Trophoblast cell (in vitro differentiated cells and primary cell): ENCODE measurements at places on chromosomes 16 and 17.

DNA sequence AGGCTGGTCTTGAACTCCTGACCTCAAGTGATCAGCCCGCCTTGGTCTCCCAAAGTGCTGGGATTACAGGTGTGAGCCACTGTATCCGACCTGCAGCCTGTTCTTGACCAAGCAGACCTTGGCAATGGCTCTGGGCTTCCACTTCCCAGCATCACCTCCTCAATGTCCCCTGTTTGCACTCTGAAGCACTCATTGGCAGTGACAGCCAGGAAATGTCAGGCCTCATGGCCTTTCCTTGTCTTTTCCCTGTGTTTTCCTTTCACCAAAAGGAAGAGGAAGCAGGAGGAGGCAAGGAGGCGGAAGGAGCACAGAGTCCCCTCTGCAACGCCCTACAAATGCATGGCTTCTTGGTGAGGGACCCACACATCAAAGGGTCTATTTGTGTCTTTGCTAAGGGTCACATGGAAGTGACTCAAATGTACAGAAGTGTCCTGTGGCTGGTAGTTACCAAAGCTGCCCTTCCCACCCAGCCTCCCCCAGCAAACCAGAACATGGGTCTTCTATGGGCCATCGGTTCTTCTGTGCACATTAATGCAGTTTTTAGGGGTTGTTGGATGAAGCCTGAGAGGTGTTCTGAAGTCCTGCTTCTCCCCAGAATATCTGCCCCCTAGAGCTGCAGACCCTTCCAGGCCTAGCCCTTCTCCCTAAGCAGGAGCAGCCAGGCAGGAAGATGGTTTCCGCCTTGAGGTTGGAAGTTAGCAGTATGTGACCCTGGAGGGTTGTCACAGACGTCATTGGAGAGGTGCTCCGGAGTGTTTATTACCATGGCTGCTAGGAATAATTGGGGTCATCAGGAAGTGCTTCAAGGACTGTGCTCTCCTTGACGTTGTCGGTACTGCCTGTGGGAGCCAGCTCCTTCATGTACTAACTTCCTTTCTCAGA is 60.8 kb downstream of the WIPI1 start:
- no peak for DNase-seq

GRCh38 chr16:56780646-56781045 is 50.7 kb downstream of the NUP93 start:
- no peak for DNase-seq

DNA sequence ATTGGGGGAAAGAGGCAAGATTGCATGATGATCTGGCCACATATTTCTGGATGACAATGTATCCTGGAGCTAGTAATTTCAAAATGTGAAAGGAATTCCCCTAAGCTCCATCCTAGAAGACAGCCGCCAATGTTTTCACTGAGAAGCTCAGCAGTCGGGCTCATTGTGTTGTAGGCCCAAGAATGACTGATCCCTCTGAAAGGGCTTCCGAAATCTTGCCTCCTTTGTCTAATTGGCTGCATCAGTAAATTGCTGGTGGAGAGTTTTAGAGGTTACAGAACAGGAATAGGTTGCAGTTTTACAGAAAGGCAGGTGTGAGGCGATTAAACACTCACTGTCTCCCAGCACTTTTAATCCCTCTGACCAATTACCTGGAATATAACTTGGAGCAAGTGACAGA is 464.1 kb upstream of the SALL1 start:
- DNase-seq, result no peak

GRCh38 chr17:17196776-17197175 is 9.4 kb downstream of the PLD6 start:
- no peak for DNase-seq

- peak; percentile 98 for DNase-seq
These were observed 11.4 kb downstream of the SLFN5 start for GRCh38 chr17:35254107-35254773.

DNA sequence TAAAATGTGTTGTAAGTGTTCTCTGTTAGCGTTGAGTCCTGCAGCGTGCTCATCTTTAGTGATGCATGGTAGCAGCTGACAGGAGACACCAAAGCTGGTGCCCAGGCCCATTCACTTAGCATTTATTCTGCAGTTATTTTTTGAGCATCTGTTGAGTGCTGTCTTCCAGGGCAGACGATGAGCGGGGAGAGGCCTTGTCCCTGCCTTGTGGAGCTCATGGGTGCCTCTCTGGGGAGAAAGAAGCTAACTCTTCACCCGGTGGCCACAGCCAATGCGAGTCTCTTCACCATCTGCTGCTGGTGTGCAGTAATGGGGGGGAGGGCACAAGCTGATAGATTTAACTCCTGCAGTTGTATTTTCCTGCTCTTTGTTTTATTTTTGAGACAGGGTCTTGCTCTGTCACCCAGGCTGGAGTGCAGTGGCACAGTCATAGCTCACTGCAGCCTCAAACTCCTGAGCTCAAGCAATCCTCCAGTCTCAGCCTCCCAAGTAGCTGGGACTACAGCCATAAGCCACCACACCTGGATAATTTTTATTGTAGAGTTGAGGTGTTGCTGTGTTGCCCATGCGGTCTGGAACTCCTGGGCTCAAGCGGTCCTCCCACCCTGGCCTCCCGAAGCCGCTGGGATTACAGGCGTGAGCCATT is 30.5 kb downstream of the GPT2 start:
- no peak for DNase-seq

GRCh38 chr17:4951486-4951885 is 567 bp downstream of the ENO3 start:
- no peak for DNase-seq

DNA sequence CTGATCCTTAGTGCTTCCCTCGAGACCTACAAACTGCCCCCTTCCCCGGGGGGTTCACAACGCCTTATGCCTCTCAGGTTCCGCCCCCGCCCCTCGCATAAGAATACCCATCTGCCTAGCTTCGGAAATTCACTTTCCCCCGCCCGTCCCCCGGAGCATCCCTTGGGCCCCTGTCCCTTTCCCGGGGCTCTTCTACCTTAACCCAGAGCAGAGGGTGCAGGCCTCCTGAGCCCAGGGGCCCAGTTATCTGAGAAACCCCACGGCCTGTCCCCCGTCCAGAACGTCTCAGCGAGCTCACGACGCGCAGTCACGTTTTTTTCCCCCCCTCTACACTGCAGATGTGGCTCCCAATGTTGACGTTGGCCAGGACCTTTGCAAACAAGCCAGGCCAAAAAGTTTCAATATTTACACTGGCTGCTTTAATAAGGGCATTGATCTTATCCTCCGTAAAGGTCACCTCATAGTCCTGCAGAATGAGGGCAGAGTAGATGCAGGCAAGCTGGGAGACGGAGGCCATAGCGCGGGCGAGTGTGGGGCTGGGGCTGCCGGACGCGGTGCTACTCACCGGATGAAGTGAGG is 1.4 kb upstream of the NBR1 start:
- DNase-seq, result peak; percentile 75

DNA sequence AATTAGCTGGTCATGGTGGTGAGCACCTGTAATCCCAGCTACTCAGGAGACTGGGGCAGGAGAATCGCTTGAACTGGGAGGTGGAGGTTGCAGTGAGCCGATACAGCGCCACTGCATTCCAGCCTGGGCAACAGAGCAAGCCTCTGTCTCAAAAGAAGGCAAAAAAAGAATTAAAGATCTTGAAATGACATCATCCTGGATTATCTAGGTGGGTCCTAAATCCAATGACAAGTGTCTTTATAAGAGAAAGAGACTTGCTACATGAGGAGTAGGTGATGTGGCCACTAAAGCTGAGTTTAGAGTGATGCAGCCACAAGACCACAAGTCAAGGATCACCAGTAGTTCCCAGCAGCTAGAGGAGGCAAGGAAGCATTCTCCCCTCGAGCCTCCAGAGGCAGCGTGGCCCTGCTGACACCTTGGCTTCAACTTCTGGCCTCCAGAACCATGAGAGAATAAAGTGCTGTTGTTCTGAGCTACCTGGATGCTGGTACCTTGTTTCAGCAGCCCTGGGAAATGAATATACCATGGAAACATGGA is 15.8 kb downstream of the CIITA start:
- no peak for DNase-seq

GRCh38 chr17:37702598-37702997 is 42.3 kb downstream of the HNF1B start:
- DNase-seq, result no peak

DNA sequence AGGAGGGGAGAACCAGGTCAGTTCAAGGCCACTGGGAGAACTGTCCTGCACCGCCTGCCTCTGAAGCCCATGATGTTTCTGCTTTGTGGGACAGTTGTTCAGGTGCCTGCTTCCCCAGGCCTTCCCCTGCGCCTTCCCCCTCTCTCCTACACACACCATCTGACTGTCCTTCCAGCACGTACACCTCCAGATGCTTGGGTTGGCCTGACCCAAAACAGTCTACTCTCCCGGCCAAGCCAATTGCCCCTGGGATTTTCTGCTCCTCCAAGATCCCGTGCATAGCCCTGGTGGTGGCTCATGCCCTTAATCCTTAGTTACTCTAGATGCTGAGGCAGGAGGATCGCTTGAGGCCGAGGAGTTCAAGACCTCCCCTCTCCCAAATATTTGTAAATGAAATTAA is 684 bp upstream of the RSAD1 start:
- DNase-seq, result no peak

- no peak for DNase-seq
These were observed 6.3 kb downstream of the SULT1A1 start for GRCh38 chr16:28603381-28604185.

DNA sequence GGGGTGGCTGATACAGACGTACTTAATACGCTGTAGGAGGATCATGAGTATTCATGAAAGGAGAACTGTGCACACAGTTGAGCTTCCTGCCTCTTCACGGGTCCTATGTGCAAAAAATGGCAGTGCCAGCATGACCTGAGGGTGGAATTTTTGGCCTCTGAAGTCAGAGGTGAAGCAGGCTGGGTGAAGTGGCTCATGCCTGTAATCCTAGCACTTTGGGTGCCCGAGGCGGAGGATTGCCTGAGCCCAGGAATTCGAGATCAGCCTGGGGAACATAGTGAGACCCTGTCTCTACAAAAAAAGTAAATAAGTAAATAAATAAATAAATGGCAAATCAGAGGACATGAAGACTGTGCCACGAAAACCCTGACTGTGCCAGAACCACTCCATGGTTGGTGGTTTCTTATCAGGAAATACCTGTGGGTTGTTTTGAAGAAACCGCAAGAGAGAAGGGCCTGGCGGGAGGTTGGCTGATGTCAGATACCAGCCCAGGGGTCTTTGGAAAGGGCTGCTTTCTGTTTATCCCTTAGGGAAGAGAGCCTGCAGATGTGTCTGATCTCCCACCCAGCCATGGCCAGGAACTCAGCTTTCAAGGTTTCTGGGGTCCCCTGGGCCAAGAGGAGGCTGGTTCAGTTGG is 3.4 kb downstream of the ASPSCR1 start:
- DNase-seq, result peak; percentile 98

DNA sequence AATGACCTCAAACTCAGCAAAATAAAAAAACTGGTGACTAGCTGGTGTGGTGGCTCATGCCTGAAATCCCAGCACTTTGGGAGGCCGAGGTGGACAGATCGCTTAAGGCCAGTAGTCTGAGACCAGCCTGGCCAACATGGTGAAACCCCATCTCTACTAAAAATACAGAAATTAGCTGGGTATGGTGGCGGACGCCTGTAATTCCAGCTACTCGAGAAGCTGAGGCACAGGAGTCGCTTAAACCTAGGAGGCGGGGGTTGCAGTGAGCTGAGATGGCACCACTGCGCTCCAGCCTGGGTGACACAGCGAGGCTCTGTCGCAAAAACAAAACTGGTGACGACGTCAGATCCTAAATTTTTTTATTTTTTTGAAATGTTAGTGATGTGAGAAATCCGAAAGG is 82.6 kb upstream of the TOB1 start:
- DNase-seq, result no peak

DNA sequence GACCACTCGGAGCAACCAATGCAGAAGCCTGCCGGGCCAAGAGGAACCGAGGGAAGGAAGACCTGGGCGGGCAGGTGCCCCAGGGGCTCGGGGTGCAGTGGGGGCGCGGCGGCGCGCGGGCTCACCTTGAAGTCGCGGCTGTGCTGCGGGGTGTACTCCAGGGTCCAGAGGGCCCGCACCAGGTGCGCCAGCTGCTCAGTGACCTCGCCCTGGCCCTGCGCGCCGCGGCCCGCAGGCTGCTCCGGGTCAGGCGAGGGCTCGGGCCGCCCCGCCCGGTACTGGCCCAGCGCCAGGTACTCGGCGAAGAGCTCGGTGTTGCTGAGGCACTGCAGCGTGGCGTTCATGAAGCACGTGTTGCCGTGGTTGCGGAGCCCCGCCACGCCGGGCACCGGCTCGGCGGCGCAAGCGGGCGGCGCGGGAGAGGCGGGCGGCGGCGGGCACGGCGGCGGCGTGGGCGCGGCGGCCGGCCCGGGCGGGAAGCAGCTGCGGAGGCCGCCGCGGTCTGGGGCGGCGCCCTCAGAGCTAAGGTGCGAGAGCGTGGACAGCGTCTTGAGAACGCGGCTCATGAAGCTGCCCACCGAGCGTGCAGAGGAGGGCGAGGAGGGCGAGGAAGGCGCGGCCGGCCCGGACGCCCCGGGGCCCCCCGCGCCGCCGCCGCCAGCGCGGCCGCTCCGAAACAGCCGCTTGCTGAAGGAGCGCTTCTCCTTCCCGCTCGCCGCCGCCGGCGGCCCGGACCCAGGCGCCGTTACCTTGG is 562 bp downstream of the USP31 start:
- DNase-seq, result peak; percentile 85

- DNase-seq, result peak; percentile 59
These were observed 661 bp downstream of the GIT1 start for GRCh38 chr17:29588562-29589411.

DNA sequence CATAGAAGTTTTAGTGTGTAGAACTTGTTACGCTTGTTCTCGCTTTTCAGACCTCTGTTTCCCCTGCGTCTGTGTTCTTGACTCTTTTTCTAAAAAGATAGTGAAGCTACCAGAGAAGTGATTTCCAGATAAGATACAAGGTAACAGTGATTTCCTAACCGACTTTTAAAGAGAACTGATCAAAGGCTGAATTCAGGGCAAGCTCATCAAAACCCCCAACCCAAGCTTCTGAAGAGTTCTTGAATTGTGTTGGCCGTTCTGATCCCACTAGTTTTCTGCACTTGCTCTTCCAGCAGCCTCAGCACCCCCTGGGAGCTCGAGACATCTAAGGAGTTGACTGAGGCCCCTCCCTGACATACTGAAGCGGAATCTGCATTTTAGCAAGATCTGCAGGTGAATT is 12.7 kb upstream of the NSMCE1 start:
- no peak for DNase-seq

GRCh38 chr17:83186226-83186625 is 106.8 kb downstream of the METRNL start:
- no peak for DNase-seq

DNA sequence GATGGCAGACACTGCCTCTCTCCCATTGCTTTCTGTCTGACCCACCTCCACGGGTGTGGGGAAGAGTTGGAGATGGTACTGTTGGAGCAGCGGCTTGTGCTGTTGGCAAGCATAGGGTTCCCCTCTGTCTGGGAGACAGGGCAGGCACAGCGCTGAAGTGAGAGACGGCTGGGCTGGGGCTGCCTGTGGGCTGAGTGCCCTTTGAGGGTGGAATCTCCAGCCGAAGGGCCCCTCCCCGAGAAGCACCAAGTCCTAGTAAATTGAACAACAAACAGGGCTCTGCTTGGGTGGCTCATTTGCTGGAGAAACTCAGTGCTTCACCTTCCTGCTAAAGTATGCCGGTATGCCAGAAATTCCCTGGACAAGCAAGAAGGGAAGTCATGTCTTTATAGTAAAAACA is 79.7 kb downstream of the KSR1 start:
- peak; percentile 32 for DNase-seq

GRCh38 chr17:3755335-3756030 is 31.8 kb downstream of the HASPIN start:
- no peak for DNase-seq
